Anterior cingulate cortex (tissue), 58 donors: ENCODE measurements at places on chromosomes 5 and 9.
A peak's percentile ranks its signal among the peaks of the same experiment; 100 is the strongest.

- no peak for DNase-seq
These were observed 31.7 kb upstream of the NFIB start for GRCh38 chr9:14345354-14346230.

DNA sequence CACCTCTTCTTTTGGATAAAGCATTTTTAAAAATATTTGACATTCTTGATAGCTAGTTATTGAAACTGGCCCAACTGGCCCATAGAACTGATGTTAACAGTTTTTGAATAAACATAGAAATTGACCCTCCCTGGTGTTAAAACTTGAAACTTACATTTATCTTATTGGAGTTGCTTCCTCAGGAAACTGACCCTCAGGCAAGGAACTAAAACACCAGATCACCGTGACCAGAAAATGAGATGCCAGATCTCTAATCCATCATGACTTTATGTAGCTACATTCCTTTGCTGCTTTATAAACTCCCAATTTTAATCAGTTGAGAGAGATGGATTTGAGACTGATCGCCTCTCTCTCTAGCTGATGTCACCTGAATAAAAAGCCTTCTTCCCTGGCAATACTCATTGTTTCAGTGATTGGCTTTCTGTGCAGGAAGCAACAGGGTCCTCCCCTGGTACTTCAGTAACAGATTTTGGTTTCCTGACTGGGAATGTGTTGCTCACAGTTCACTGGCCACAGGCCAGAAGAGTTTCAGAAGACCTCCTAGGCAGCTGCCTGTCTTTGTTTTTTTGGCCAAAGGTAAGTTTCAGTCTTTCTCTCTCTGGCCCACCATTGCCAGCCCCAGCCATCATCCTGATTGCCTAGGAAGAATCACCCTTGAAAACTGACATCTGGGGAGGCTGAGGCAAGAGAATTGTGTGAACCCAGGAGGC lies 212.4 kb downstream of the DTWD2 start:
- no peak for DNase-seq

DNA sequence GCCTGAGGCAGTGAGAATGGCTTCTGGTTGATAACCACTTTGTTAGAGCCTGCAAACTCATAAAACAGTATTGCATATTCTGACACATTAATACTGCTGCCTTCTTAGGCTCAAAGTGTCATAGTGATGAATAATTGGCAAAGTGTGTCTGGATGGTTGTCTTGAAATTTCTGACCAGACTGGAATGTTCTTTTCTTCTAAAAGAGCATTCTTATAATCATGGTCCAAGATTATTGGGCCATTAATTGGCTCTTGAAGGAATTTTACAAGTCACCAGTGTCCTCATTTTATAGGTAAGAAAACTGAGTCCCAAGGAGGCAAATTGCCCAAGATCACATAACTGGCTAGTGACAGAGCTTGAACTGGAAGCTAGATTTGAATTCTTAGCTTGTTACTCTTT lies 111.7 kb downstream of the PCSK1 start:
- DNase-seq = no peak

- DNase-seq = no peak
These were observed 352.7 kb downstream of the MLLT3 start for GRCh38 chr9:20269620-20270019.

- no peak for DNase-seq
These were observed 77.3 kb upstream of the MAP3K1 start for GRCh38 chr5:56737951-56738606.

DNA sequence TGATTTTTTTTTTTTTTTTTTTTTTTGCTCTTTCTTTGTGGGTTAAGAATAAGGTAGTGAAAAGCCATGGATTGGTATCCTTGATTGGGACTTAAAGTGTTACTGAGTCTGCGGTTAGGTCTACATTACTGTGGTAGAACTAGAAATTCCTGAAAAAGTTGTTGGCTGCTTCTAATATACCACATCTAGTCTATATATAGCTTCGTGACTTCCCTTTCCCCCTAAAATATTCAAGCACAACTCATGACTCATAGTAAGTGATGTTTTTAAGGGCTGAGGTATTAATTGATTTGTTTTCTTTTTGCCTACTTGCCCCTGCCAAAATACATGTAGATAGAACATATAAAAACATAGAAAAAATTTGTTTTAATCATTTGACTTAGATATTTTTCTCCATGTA lies 247.6 kb downstream of the TMEM232 start:
- no peak for DNase-seq

DNA sequence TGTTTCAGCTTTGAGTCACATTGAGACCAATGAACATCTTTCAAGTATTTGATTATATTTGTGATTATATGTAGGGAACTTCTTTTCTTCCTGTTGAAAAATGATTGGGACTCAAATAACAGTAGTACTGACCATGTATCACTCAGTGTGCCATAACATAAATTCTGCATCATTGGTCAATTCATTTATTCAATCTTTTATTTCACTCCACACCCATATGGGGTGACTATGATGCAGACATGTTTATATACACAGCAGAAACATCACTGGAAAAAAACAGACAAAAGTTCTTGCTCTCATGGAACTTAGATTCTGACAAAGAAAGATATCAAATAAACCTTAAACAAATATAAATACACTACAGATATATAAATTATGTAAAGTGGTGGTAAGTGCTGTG lies 74.7 kb upstream of the ANXA1 start:
- DNase-seq = no peak

DNA sequence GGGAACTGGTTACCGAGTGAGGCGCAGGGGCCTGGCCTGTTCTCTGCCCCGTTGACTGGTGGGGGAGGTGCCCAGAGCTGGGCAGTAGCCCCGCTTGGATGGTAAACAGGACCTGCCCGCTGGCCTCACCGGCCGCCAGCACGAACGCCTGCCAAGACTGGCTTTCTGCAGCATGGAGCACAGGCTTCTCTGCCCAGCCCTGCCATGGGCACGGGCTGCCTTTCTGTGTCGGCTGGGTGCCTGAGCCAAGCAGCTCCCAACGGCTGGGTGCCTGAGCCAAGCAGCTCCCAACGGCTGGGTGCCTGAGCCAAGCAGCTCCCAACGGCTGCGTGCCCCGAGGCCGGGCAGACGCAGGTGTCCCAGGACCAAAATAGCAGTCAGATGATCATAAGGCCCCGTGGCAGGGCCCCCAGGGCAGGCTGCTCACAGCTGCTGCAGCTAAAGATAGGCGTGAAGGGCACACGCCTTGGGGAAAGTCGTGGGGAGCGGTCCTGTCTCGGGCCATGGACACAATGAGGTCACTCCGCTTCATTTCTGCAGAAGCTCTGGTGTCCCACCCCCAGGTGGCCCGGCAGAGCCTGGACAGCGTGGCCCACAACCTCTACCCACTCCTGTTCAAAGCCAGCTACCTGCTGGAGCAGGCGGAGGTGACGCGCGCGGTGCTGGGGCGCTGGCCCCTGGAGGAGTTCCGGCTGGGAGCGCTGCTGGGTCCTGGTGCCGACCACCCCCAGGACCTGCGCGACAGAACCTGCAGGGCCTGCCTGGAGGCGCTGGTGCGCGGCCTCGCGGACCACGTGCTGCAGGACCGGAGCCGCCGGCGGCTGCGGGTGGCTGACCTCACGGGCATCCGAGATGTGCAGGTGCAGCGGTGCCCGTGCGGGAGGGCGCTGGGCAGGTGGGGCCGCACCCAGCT lies at the start of gene LRRC14B:
Gene LRRC14B, plus strand, starts transcription at position 460 of the 913 bp plus-strand sequence. Its CDS starts 44 bp downstream, at position 504.
- peak; percentile 64 for DNase-seq

DNA sequence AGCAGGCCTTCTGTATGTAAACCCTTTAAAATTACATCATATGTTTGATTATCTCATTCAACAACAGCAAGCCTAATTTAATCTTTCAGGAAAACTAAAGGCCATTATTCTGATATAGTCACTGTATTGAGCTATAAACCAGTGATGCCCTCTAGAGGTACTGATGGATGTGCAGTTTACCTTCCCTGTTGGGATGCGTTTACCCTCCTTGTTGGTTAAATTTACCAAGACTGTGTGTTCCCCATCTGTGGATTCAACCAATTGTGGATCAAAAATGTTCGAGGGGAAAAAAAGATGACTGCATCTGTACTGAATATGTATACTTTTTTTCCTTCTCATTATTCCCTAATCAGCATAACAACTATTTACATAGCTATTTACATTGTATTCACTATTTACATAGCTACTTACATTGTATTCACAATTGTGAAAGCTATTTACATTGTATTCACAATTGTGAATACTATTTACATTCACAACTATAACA lies 3.7 kb upstream of the BAAT start:
- DNase-seq = no peak

DNA sequence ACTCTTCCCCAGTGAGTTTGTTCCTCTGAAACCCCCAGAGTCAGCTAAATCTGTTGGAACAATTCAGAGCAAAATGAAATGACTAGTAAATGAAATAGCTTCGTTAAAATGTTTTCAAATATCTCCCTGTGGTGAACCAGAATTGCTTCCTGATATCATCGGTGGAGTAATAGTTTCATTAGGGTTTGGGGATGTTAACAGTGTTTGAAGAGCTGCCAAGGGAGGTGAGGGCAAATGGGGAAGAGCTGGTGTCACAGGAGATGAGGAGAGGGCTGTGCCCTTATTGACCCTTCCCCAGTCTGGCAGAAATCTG lies 4.3 kb upstream of the C7 start:
- DNase-seq = no peak

DNA sequence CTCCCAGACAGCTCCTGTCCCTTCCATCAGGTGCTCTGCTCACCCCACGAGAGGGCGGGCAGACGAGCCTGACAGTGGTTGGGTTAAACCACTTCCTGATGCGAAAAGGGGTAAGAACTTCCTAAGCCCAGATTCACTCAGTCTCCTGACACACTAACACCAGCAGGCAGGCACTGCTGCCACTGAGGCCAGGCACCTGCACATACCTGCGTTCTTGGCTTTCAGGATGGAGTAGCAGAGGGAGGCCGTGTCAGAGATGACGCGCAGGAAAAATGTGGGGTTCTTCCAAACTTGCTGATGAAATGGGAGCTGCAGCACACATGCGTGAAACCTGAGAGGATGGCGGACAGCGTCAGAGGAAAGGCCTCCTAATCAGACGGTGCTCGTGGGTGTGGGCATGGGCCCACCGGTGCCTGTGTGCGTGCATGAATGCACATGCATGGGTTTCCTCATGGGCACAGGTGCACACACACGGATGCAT lies 29.9 kb downstream of the SLC6A18 start:
- DNase-seq = no peak

DNA sequence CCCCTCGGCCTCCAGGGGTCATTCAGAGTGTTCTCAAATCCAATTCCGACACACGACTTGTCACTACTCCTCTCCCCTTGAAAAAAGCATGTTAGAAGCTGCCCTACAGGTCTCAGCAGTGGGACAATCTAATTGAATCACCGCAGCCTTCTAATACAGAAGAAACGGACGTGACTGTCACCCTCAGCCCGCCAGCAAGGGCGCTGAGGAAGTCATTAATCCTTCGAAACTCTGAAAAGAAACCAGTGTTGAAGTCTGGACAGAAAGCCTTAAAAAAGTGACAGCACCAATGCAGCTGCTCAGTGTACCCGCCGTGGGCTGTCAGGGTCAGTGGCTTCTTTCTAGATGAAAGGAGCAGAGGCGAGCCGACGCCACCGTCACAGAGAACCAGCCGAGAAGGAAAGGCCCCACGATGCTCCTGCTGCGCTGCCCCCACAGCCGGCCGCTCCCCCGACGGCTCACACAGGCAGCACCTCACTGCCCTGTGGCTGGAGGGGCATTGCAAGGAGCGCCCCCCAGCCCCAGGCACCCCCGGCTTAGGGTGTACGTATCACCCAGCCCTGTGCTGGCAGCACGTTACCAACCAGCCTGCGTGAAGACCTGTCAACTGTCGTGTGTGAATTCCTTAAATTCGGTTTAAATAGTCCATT lies 5.7 kb downstream of the BRD3OS start:
- no peak for DNase-seq

- DNase-seq = no peak
These were observed 7.2 kb downstream of the MACROH2A1 start for GRCh38 chr5:135391869-135392255.

DNA sequence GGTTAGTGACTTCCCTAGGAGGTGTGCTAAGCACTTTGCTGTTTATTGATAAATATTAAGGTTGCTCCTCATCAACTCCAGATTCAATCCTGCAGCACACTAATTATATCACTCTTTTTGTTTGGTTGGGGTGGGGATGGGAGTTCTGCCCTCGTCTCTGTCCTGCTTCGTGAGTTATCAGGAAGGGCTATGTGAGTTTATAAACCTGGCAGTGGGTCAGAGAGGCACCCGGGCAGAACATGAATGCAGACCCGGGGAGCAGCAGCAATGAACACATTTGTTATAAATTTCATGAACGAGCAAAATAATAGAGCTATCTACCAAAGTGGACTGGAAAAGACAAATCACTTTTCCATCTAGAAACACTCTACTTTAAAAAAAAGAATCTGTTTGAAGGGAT lies 125.5 kb upstream of the WWC1 start:
- no peak for DNase-seq

GRCh38 chr5:140362875-140363630 lies 3.1 kb downstream of the SLC4A9 start:
- peak; percentile 33 for DNase-seq

DNA sequence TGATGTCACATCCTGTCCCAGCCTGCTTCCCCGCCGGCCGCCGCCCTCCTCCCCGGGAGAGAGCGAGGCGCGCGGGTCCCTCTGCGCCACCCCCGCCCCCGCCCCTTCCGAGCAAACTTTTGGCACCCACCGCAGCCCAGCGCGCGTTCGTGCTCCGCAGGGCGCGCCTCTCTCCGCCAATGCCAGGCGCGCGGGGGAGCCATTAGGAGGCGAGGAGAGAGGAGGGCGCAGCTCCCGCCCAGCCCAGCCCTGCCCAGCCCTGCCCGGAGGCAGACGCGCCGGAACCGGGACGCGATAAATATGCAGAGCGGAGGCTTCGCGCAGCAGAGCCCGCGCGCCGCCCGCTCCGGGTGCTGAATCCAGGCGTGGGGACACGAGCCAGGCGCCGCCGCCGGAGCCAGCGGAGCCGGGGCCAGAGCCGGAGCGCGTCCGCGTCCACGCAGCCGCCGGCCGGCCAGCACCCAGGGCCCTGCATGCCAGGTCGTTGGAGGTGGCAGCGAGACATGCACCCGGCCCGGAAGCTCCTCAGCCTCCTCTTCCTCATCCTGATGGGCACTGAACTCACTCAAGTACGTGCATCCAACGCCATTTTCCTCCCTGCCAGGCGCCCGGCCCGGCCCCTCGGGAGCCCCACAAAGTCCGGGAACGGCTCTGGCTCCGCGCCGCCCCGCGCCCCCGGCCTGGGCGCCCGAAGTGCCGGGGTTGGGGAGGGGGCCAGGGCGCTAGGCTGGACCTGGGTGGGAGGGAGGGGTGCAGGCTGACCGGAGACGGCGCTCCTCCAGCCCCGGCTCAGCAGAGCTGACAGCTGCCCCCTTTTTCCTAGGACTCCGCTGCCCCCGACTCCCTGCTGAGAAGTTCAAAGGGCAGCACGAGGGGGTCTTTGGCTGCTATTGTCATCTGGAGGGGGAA lies 12.0 kb upstream of the OLFM1 start:
- peak; percentile 63 for DNase-seq

DNA sequence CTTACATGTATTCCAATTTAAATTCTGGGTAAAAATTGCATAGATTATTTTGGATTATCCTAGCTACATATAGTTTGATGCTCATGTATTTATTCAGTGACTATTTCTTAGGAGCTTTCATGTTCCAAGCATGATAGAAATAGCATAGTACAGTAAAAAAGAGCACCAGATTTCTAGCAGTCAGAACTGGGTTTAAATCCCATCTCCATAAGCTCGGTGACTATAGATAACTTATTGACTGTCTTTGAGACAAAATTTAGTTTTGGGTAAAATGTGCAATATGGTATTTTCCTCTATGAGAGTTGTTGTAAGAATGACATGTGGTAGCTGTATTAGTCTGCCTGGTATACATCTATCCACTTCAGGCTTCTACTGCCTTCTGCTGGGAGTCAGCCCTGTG lies 889.6 kb downstream of the DTWD2 start:
- DNase-seq = no peak
